Activated T-helper 2 cell treated with anti-CD3 and anti-CD28 coated beads, Interferon-gamma antibody, Interleukin-2, Interleukin-4, amounts not matched to agents 10 μg/mL and 5 μg/mL and 100 μg/mL, durations not matched to agents 14 hours and 24 hours and 36 hours (primary cell): ENCODE measurements at places on chromosomes 16 and 17. TPM values are rescaled to one million over a fixed set of nuclear protein-coding genes. Genes with fewer than 3 reads are reported as not detected.

- no peak for DNase-seq
- H3K27me3 ChIP-seq: no peaks in the 10 kb centered on the region
- peaks cover 63% of the 10 kb centered on the region for H3K36me3 ChIP-seq
- H3K4me3 ChIP-seq: no peak overlapping the region
These were observed 82.9 kb upstream of the CHMP6 start for GRCh38 chr17:80908776-80909175.

DNA sequence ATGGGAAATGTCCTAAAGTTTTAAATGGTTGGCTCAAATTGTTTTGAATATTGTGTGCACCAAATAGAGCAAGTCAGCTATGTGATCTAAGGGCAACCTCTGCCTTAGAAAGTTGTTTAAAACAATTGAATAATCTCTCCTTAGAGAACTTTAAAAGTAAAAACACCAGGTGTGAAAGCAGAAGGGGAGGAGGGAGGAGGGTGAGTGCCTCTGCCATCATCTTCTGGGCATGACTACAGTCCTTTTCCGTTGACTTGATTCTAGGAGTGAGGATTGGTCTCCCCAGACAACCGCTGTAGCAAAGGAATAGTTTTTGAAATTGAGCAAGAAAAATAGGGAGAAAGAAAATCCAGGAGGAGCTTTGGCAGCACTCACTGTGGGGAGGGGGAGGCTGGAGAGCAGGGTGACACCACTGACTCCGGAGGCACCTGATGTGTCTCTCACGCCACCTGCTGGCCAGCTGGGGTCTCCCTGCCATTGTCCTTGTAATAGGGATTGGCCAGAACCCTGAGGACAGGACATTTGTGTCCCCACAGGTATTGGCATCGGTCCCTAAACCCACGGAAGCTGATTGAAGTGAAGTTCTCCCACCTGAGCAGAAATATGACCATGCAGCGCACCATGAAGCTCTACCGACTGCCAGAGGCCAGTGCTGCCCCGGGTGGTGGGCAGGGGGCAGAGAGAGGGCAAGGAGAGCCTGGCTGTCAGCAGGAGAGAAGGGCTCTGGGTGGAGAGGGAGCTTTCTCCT lies 33.3 kb downstream of the PLCD3 start:
- no peak overlapping the region for H3K4me3 ChIP-seq
- DNase-seq: peak; percentile 59
- no peak overlapping the region for H3K27ac ChIP-seq

- H3K27ac ChIP-seq: no peak overlapping the region
- H3K36me3 ChIP-seq: no peaks in the 10 kb centered on the region
- no peaks in the 10 kb centered on the region for H3K4me1 ChIP-seq
- H3K4me3 ChIP-seq: no peak overlapping the region
- DNase-seq: no peak
These were observed 5.9 kb downstream of the BAIAP2 start for GRCh38 chr17:81040791-81041337.

DNA sequence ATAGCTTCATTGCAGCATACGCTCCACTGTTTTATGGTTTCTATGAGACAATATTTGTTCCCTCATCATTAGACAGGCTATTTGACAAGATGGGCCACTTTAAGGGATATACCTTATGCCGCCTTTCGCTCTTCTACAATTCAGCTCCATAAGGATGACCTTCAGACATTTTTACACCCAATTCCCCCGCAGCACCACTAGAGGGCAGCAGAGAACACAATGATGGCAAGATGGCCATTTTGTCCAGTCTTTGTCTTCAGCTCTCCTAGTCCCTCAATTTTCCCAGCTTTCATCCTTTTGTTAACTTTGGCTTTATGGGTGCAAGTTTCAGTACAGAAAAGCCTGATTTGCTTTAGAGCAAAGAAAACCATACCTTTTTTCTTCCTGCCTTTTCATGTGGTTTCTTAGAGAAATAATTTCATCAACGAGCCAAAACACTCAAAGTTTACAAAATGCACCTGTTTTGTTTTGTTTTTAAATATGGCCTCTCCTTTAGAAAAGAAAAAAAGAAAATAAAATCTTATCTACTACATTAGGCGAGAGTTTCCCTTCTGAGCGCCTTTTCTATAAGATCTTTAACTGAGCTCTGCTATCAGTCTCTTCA lies 355.3 kb downstream of the TOX3 start:
- peak; percentile 14 for DNase-seq
- no peak overlapping the region for H3K27ac ChIP-seq
- no peak overlapping the region for H3K4me3 ChIP-seq
- no peaks in the 10 kb centered on the region for H3K4me1 ChIP-seq
- H3K36me3 ChIP-seq: no peaks in the 10 kb centered on the region

- H3K4me1 ChIP-seq: no peaks in the 10 kb centered on the region
- DNase-seq: no peak
- no peak overlapping the region for H3K4me3 ChIP-seq
- no peaks in the 10 kb centered on the region for H3K27me3 ChIP-seq
- H3K36me3 ChIP-seq: no peaks in the 10 kb centered on the region
These were observed 59.6 kb upstream of the ENPP7 start for GRCh38 chr17:79671085-79671694.

DNA sequence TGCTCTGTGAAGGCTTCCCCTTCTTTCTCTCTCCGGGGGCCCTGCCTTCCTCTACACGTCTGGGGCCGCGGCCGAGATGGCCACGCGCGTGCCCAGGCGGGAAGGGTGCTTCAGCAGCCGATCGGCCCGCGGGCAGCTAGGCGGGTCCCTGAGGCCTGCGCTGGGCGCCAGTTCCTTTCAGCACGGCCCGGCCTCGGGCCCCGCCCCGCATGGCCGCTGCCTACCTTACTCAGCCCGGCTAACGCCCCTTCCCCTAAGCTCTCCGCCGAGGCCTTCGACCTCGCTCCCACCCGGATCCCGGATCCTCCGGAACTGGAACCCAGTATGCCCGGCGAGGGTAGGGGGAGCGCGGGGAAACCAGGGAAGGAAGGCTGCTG lies 335 bp downstream of the TMEM11 start:
- H3K27ac ChIP-seq: peak overlapping the region; percentile 94
- peak overlapping the region; percentile 94 for H3K4me3 ChIP-seq
- peaks cover 20% of the 10 kb centered on the region for H3K36me3 ChIP-seq
- no peaks in the 10 kb centered on the region for H3K27me3 ChIP-seq
- no peak for DNase-seq

The RND2 gene
- 0.05 TPM in 1 of 2 replicates, not detected in the other for total RNA-seq

GRCh38 chr17:45925311-45925710 lies 31.0 kb downstream of the MAPT start:
- H3K4me1 ChIP-seq: no peaks in the 10 kb centered on the region
- DNase-seq: no peak
- H3K36me3 ChIP-seq: no peaks in the 10 kb centered on the region
- H3K4me3 ChIP-seq: no peak overlapping the region
- no peak overlapping the region for H3K27ac ChIP-seq
- H3K27me3 ChIP-seq: peaks cover 9% of the 10 kb centered on the region

- H3K27me3 ChIP-seq: no peaks in the 10 kb centered on the region
- H3K4me3 ChIP-seq: no peak overlapping the region
- no peak overlapping the region for H3K27ac ChIP-seq
These were observed 123.5 kb downstream of the CBLN1 start for GRCh38 chr16:49158029-49158642.

- peaks cover 5% of the 10 kb centered on the region for H3K4me1 ChIP-seq
- no peak for DNase-seq
- H3K27me3 ChIP-seq: no peaks in the 10 kb centered on the region
- no peak within 1 kb of the TSS for H3K27ac ChIP-seq
- no peaks in the 10 kb centered on the region for H3K36me3 ChIP-seq
These were observed at the start of gene ZNF750 for GRCh38 chr17:82839617-82840292. TSS of gene ZNF750 (minus strand) at chr17:82840022. CDS start at chr17:82832454, 7,568 bp downstream.

The HAP1 gene
- total RNA-seq: 0.11 and 0.23 TPM in 2 replicates

- no peak overlapping the region for H3K27ac ChIP-seq
- no peak for DNase-seq
- H3K27me3 ChIP-seq: peaks cover 9% of the 10 kb centered on the region
- no peaks in the 10 kb centered on the region for H3K36me3 ChIP-seq
- peaks cover 4% of the 10 kb centered on the region for H3K4me1 ChIP-seq
- H3K4me3 ChIP-seq: no peak overlapping the region
These were observed 13.9 kb upstream of the FZD2 start for GRCh38 chr17:44543213-44543904.

- H3K4me1 ChIP-seq: peaks cover 27% of the 10 kb centered on the region
- DNase-seq: no peak
- peak overlapping the region; percentile 68 for H3K27ac ChIP-seq
- H3K36me3 ChIP-seq: no peaks in the 10 kb centered on the region
- peak overlapping the region; percentile 69 for H3K4me3 ChIP-seq
- no peaks in the 10 kb centered on the region for H3K27me3 ChIP-seq
These were observed 5.8 kb downstream of the THRA start for GRCh38 chr17:40068584-40068916.

- H3K36me3 ChIP-seq: no peaks in the 10 kb centered on the region
- no peaks in the 10 kb centered on the region for H3K4me1 ChIP-seq
- no peaks in the 10 kb centered on the region for H3K27me3 ChIP-seq
- no peak for DNase-seq
- H3K4me3 ChIP-seq: no peak overlapping the region
These were observed 240.0 kb upstream of the IRX5 start for GRCh38 chr16:54690710-54691109.

- no peak for DNase-seq
- peaks cover 14% of the 10 kb centered on the region for H3K27me3 ChIP-seq
- H3K4me1 ChIP-seq: no peaks in the 10 kb centered on the region
- H3K36me3 ChIP-seq: no peaks in the 10 kb centered on the region
- H3K27ac ChIP-seq: no peak overlapping the region
These were observed 96.6 kb upstream of the SIAH1 start for GRCh38 chr16:48481772-48482171.

- H3K4me3 ChIP-seq: no peak overlapping the region
- no peaks in the 10 kb centered on the region for H3K4me1 ChIP-seq
- no peaks in the 10 kb centered on the region for H3K36me3 ChIP-seq
- H3K27me3 ChIP-seq: no peaks in the 10 kb centered on the region
- no peak for DNase-seq
These were observed 24.2 kb upstream of the HAP1 start for GRCh38 chr17:41758601-41759000.

The KRTAP4-11 gene
- not detected in 2 replicates for total RNA-seq

The KRT34 gene
- not detected in 2 replicates for total RNA-seq

DNA sequence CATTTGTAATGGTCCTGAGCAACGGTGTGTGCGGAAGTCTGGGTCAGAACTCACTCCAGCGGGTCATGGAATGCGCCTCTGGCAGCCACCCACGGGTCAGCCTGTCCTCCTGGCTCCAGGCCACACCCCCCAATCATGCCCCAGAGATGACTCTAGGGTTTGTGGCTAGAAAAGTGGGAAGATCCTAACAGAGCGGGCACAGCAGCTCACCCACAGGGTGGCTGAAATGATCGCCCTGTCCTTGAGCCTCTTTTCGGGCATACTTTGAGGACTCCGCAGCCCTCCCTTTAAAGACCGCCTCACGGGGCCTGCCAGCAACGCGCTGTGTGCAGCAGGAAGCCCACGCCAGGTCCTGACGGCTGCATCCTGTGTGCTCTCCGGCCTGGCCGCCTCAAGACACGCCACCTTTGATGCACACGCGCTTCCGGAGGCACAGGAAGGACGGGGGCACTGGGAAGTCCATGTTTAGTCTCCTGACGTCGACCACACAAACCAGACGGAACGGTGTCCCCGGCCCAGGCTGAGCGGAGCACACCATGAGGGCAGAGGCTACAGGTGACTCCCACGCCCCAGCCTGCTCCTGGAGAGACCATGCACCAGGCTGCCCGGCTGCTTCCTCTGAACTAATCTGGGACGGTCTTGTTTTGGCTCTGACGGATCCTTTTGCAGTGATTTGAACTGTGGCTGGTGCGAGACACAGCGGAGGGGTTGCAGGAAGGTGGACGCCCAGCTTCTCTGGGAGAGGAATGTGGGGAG lies 92.9 kb downstream of the TBC1D16 start:
- peaks cover 2% of the 10 kb centered on the region for H3K27me3 ChIP-seq
- DNase-seq: no peak
- no peaks in the 10 kb centered on the region for H3K36me3 ChIP-seq
- peak overlapping the region; percentile 10 for H3K4me3 ChIP-seq
- peaks cover 4% of the 10 kb centered on the region for H3K4me1 ChIP-seq
- no peak overlapping the region for H3K27ac ChIP-seq

The PIK3R5 gene
- total RNA-seq: 46.8 and 47.7 TPM in 2 replicates

DNA sequence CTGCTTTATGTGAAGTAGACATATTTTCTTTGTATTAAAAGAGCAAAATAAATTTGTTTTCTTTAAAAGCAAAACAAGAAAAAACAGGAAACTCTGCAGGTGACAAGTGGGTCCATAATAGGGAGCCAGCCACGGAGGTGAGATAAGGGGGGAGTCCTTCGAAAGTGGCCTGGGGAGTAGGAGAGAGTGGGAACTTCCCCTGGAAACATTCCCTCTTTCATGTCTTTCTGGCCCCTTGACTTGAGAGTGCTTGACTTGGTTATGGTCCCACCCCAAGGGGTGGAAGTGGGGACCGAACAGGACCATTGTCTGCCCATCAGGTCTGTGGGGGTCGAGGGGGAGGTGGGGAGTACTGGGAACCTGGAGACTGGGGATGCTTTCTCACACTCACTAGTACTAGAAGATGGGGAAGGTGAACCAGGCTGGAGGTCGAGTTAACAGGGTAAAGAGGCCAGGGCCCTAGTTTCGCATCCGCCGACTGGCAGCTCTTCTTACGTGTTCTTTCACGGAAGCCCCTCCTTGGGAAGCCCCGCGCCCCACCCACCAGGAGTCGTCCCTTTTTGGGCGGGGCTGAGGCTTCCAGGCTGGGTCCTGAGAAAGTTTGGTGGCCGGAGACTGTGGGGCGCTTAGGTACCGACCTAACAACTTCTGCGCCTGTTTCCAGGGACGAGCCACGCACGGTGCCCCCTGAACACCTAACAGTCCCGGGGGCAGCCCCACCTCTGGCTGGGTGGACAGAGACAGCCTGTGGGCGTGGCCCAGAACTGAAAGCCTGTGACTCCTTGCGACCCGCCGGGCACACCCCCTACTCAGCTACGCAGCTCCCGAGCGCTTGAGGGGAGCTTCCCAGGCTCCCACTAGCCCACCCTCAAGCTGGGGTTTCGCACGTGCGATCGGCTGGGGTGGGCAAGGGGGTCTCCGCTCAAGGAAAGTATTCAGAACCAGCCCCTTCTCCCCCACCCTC lies 790 bp downstream of the TRADD start:
- peak overlapping the region; percentile 91 for H3K4me3 ChIP-seq
- peaks cover 5% of the 10 kb centered on the region for H3K27me3 ChIP-seq
- peaks cover 30% of the 10 kb centered on the region for H3K36me3 ChIP-seq
- H3K27ac ChIP-seq: peak overlapping the region; percentile 85
- peaks cover 44% of the 10 kb centered on the region for H3K4me1 ChIP-seq

GRCh38 chr17:66313995-66314659 lies 11.7 kb downstream of the PRKCA start:
- peak overlapping the region; percentile 87 for H3K27ac ChIP-seq
- peaks cover 75% of the 10 kb centered on the region for H3K4me1 ChIP-seq
- peak overlapping the region; percentile 52 for H3K4me3 ChIP-seq
- DNase-seq: no peak
- H3K27me3 ChIP-seq: no peaks in the 10 kb centered on the region

GRCh38 chr16:1481906-1482835 lies 6.6 kb downstream of the PTX4 start:
- H3K36me3 ChIP-seq: no peaks in the 10 kb centered on the region
- no peak overlapping the region for H3K27ac ChIP-seq
- H3K27me3 ChIP-seq: no peaks in the 10 kb centered on the region
- no peak for DNase-seq
- no peak overlapping the region for H3K4me3 ChIP-seq

The ARL5C gene
- 0.07 TPM in 1 of 2 replicates, not detected in the other for total RNA-seq
